CD8-positive, alpha-beta memory T cell (primary cell): ENCODE measurements at places on chromosomes 2 and 18. TPM values are rescaled to one million over a fixed set of nuclear protein-coding genes. Genes with fewer than 3 reads are reported as not detected.

DNA sequence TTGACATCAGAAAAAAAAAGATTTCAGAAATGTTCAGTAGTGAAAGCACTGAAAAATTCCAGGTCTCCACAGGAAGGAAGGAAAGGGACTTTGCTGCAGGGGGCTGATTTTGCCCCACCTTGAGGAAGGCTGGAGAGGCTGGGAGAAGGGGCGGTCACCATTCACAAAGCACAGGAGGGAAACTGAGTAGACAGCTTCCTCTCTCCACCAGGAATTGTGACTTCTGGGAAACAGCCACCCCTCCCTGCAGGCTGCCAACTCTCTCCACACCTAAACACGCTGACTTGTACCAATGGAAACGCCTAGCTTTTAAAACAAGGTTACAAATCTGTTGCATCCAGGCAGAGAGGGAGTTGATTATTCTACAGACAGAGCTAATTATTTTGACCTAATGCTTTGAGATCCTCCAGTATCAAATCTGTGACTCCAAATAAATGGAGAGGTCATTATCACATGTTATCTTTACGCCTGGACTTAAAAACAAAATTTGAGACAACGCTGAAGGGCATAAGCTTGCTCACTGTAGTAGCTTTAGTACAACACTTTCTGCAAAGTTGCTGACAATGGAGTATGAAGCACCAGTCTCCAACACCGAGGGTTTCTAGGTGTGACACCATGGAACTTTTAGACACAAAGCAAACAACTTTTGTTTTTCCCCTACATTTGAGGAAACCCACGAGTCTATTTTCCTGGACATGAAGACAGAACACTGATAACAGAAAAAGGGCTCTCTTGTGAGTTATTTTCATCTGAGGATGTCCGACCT is 42.7 kb downstream of the EPHA4 start:
- H3K27me3 ChIP-seq: no peaks in the 10 kb centered on the region
- H3K36me3 ChIP-seq: no peaks in the 10 kb centered on the region
- peaks cover 25% of the 10 kb centered on the region for H3K4me1 ChIP-seq
- no peak for DNase-seq

DNA sequence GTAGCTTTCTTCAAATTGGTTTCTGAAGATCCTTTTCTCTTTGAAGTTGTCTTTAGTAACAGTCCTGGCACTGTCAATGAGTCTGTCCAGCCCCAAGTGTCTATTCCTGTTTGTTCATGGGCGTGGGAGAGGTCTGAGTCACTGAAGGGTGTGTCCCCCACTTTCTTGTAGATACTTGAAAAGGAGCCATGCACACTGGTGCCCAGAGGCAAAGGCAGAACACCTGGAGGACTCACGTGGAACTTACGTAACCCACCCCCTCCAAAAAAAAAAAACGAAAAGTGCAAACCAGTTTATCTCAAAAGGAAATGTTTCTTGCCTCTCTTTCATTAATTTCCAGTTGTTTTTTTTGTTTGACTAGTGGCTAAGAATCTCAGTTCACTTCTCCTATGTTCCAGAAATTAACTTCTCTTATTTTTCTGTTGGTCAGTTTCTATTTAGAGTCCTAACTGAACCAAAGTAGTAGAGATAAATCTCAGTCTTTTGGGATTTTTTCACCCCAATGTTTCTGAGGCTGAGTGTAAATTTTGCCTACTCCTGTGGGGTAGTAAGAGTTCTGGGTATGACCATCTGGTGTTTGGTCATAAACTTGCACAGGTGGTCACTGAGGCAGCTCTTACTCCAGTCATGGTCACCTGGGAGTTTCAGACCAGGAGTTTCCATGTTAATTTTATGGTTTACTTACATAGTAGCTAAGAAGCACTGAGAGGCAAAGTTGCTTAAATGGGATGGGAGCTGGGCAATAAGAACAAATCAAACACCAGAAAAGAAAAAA is 54.9 kb downstream of the DSC3 start:
- no peak for DNase-seq
- H3K27me3 ChIP-seq: no peaks in the 10 kb centered on the region

SPC25 gene
- 24.1 TPM for total RNA-seq

DNA sequence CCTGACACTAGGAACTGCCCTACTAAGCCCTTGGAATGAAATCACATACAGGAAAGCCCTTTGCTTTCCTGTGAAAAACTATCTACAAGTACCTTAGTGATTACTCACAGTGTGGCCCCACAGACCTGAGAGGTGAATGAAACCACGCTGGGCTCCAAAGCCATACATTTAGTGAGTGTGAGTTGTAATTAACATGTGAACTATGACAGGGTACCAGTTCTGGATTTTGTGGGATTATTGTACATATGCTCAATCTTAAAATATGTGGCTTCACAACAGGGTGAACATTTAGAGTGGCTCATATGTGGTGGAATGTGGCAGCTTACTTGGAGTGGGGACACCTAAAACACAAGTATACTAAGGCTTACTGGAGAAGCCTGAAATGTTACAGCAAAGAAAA is 12.3 kb downstream of the KCTD1 start:
- H3K36me3 ChIP-seq: no peaks in the 10 kb centered on the region
- no peak overlapping the region for H3K4me3 ChIP-seq
- H3K27me3 ChIP-seq: no peaks in the 10 kb centered on the region
- H3K4me1 ChIP-seq: no peaks in the 10 kb centered on the region
- no peak for DNase-seq

DNA sequence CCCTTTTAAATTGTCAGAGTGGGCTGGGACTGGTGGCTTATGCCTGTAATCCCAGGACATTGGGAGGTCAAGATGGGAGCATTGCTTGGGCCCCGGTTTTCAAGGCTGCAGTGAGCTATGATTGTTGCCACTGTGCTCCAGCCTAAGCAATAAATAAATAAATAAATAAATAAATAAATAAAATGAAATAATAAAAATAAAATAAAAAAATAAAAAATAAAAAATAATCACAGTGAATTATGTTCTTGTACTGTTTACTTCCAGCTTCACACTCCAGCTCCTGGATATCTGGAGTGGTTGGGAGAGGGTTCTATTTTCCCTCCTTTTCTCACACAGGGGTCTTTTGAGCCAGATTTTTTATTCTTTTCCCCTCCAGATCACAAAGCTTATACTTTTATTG is 26.2 kb upstream of the PNPT1 start:
- no peaks in the 10 kb centered on the region for H3K4me1 ChIP-seq
- no peaks in the 10 kb centered on the region for H3K27me3 ChIP-seq
- H3K27ac ChIP-seq: no peak overlapping the region
- H3K36me3 ChIP-seq: no peaks in the 10 kb centered on the region

GRCh38 chr18:6355789-6356589 is 58.7 kb downstream of the L3MBTL4 start:
- no peak for DNase-seq
- H3K27me3 ChIP-seq: no peaks in the 10 kb centered on the region
- no peak overlapping the region for H3K4me3 ChIP-seq
- no peaks in the 10 kb centered on the region for H3K4me1 ChIP-seq
- H3K36me3 ChIP-seq: no peaks in the 10 kb centered on the region
- no peak overlapping the region for H3K27ac ChIP-seq
